Dermis lymphatic vessel endothelial cell (primary cell): ENCODE measurements at places on chromosomes 11 and 22. TPM values are rescaled to one million over a fixed set of nuclear protein-coding genes. Genes with fewer than 3 reads are reported as not detected.

The ELFN2 gene
- under 0.01 TPM in 1 of 2 replicates, not detected in the other for total RNA-seq

The EPS8L2 gene
- total RNA-seq = 1.9 and 2.1 TPM in 2 replicates

The ENTHD1 gene
- not detected in 2 replicates for total RNA-seq

The SLC43A1 gene
- 13.5 and 22.3 TPM in 2 replicates for total RNA-seq

The RAB39A gene
- under 0.01 TPM in 1 of 2 replicates, not detected in the other for total RNA-seq

The TPBGL gene
- not detected in 2 replicates for total RNA-seq

The OR56A1 gene
- not detected in 2 replicates for total RNA-seq

The KLHL22 gene
- 17.7 and 19.0 TPM in 2 replicates for total RNA-seq

The ZBED4 gene
- 11.9 and 14.4 TPM in 2 replicates for total RNA-seq
